HTR-8/SVneo (cell line): ENCODE measurements at places on chromosomes 16 and 17.

DNA sequence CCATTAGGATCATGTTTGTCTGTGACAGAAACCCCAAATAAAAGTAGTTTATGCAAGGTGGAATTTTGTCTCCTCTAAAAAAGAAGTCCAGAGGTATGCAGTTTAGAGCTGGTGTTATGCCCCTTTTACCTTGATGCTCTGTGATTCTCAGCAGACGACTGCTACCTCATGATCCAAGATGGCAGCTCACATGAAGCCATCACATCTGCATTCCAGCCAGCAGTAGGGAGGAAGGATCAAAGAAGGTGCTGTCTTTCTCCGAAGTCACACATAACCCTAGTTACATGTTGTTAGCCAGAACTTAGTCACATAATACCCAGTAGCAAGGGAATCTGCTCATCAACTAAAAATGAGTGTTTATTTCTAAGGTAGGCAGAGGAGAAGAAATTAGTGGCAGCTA lies 135.7 kb upstream of the HS3ST2 start:
- no peak for DNase-seq

GRCh38 chr17:54771409-54771915 lies 129.2 kb upstream of the TOM1L1 start:
- no peak for DNase-seq

- no peak for DNase-seq
Measured at GRCh38 chr17:52237151-52237550, 78.6 kb upstream of the CA10 start.

- DNase-seq = no peak
Measured at GRCh38 chr17:65193716-65194293, 56.6 kb downstream of the RGS9 start.
